CD4-positive, alpha-beta T cell (primary cell): ENCODE measurements at places on chromosomes 12 and 14.

GRCh38 chr12:68267892-68268396 is 14.5 kb upstream of the IL22 start:
- DNase-seq: no peak

- DNase-seq: no peak
These were observed 53.5 kb upstream of the LDHB start for GRCh38 chr12:21710958-21711775.

DNA sequence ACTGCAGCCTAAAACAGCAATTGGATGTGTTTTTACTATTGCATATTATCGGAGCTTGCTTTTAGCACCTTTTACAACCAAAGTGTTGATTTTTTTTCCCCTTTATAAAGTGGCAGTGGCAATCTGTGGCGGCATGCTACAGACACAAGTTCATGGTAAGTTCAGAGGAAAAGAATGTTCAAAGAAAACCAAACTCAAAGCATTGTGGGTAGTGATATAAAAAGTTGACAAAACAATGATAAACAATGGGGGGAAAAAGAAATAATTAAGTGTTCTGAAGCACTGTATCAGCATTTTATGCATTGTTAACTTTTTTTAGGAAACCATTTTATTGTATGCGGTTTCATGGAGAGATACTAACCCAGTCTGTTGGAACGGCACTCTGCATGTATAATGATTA is 492.0 kb upstream of the SOX5 start:
- no peak for DNase-seq

- no peak for DNase-seq
These were observed 15.4 kb upstream of the PAWR start for GRCh38 chr12:79706156-79706555.

- peak; percentile 29 for DNase-seq
These were observed 47.4 kb downstream of the AVPR1A start for GRCh38 chr12:63103494-63104131.

DNA sequence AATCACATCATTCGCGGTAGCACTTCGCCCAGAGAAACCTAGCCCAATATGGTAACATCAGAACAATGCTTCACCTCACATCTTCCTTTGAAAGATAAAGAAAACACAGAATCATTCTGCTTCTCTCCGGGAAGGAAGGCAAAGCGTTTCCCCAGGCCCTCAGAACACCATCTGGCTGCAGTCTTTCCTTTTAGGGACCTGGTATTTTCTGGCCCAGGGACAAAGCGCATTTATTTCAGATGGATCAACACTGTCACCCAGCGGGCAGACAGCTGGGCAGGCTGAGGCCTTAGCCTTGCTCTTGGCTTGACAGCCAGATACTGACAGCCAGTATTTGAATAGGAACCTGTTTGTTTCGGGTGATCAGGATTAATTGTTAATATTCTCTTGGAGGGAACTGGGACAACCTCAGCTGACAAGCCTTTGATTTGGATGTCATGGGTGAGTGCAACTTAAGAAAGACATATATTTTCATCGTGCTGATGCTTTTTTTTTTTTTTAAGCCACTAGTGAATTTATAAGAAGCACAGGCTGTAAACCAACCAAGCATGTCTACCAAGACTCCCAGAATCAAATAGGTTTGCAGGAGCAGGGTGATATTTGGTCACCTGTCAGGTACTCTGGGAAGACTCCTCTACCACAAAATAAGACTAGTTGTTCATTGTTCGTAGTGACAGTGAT is 118.9 kb downstream of the VEZT start:
- no peak for DNase-seq
